ENCODE measurements at places on chromosomes 3 and 15.

DNA sequence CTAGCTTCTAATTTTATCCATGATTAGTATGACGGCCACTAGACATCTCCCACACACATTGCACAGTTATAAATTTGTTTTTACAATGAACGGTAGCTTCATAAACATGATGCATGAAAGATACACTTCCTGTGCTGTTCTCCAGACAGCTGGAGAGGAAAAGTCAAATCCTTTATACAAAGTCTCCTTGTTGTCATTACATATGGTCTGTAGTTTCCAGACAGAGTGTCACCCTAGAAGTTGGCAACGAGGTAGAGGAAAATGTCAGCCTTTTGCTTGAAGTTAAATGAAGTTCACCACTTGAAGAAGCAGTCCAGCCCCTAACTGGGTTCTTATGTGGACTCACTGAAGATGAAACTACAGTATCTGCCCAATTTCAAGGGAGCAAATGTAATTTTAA is 253.0 kb upstream of the P2RY1 start:
- no peak for DNase-seq

DNA sequence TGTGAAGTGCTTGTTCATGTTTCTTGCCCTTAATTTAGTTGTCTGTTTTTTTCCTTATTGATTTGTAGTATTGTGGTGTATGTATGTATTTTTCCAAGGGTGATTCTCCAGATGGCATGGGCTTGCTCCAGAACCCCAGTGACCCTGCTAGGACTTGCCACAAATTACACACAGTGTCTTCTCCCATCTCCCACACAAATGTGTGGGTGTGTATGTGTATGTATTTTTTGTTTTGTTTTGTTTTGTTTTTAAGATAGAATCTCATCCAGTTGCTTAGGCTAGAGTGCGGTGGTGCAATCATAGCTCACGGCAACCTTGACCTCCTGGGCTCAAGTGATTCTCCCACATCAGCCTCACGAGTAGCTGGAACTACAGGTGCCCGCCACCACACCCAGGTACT is 36.2 kb upstream of the ARID3B start:
- DNase-seq = no peak

DNA sequence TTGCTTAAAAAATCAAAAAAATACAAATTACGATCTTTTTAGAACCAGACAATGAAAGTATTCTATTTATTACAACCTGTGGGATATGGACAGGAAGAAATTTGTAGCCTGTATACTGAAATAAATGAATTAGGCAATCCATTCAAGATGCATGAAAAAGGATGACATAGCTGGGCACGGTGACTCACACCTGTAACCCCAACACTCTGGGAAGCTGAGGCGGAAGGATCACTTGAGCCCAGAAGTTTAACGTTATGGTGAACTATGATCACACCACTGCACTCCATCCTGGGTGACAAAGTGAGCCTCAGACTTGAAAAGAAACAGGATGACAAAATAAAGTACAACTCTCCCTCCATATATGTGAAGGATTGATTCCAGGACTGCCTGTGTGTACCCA is 74.1 kb downstream of the MSL2 start:
- no peak for DNase-seq

- no peak for DNase-seq
These were observed 4.9 kb downstream of the PRRT3 start for GRCh38 chr3:9947025-9947995.

GRCh38 chr3:10806006-10806405 is 10.0 kb upstream of the SLC6A11 start:
- no peak for DNase-seq

DNA sequence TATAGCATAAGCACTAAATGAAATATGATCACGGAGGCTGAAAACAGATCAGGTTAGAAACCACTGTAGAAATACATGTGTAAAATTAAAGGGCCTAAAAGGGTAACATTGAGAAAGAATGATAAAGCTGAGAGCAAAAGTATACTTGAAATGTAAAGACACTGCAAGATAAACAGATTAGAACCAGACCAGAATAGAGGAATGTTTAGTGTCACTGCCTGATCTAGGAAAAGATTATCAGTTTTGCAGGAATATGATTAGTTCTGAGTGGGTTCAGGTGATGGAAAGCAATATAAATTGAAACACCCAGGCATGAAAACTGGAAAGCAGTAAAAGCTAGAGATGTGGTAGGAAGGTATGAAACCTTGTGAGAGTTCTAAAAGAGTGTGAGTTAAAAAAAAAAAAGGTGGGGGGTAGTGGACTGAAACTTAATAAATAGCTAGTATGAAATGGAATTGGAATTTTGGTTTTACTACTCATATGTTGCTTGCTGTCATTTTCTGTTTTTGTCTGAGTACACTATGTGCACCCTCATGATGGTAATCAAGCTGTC is 16.0 kb upstream of the C3orf38 start:
- no peak for DNase-seq

DNA sequence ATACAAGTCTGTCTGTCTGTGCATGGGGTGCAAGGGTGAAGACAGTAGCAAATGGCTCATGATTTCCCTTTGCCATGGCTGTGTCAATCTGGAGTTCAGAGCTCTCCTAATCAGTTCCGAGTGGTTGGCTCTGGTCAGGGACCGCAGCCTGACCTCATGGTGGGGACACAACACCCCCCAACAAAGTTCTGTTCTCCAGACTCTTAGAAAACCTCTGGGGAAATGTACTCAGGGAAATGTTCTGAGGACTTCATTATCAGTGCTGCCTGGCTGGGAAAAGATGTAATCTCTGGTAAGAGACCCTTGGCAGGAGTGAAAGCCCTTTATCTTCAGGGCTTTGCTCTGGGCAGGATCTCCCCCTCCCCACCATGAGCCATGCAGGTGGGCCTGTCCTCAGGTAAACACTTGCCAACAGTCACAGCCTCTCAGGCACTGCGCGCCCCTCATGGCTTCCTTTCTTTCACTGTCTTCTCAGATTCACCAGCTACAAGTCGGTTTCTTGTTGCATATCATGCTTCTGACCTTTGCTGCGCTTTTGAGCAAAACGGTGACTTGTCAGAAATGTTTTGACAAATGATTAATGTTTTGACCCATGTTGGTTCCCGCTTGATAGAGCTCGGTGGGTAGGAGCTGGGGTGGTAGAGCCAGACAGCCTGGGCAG is 95.5 kb downstream of the ST6GAL1 start:
- peak; percentile 52 for DNase-seq

- DNase-seq = peak; percentile 52
These were observed 64.2 kb downstream of the TBC1D5 start for GRCh38 chr3:17678116-17678741.

- DNase-seq = no peak
These were observed at the start of gene TNNC1 for GRCh38 chr3:52453496-52454249. Gene TNNC1, minus strand, starts transcription at chr3:52454041. Its CDS starts 26 bp downstream, at chr3:52454015.

DNA sequence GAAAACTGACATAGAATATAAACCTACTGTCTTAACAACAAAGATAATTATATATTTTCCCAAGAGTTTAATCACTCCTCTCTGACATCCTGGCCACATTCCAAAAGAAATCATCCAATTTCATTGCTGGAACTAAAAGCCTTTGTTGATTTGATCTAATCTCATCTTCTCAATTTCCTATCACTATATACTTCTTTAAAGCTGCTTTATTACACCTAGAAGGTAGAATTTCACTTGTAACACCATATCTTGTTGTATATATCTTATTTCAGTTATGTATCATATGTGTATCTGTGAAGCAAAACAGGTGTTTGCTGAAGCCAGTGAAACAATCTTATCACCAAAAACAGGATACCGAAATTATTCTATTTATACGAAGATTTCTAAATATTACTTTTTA is 740.2 kb downstream of the ROBO1 start:
- no peak for DNase-seq

Measured in activated CD4-positive, alpha-beta T cell treated with anti-CD3 and anti-CD28 coated beads, Interleukin-2, Interleukin-4, amounts not matched to agents 100 ng/mL and 50 ng/mL, durations not matched to agents 16 hours and 8 hours (primary cell).